CMK (cell line): ENCODE measurements at places on chromosomes 16 and 17.
A peak's percentile ranks its signal among the peaks of the same experiment; 100 is the strongest.

- no peak for DNase-seq
These were observed 1.9 kb downstream of the SLC16A3 start for GRCh38 chr17:82230609-82231311.

- no peak for DNase-seq
These were observed 151.9 kb downstream of the MSI2 start for GRCh38 chr17:57408071-57408811.

DNA sequence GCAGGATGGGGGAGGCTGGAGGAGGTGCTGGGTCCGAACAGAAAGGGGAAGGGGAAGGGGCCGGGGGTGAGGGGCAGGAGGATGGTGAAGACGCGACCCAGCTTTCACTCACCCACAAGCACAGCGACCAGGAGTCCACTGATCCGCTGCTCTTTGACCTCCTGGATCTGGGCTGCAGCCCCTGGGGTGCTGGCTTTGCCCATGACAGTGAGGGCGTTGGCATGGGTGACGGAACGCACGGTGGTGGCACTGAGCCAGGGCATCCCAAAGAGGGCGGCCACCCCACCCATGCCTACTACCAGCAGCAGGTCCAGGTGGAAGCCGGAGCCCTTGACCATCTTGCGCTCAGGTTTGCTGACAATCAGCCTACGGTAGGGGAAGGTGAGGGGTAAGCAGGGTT, 14.9 kb downstream of the SLC4A1 start:
- DNase-seq = no peak

DNA sequence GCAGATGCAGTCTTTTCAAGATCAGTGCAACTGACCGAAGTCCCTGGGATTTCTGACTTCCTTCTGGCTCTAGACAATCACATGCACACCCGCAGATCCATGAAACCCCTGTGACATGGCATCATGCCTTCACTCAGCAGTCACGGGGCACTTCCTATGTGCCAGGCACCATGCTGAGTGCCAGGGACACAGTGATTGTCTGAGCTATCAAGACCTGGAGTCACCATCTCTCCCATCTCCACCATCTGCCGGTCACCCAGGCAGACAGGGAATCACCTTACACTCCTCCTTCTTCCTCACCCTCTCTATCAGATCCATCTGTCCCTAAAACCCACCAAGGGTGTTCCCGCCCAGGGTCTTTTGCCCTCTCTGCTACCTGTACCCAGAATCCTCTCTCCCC, 5.3 kb downstream of the BEAN1 start:
- DNase-seq = no peak

- DNase-seq = no peak
These were observed 146.6 kb downstream of the IRF8 start for GRCh38 chr16:86045591-86045971.

- DNase-seq = no peak
These were observed 16.2 kb upstream of the STAT3 start for GRCh38 chr17:42404326-42405055.

DNA sequence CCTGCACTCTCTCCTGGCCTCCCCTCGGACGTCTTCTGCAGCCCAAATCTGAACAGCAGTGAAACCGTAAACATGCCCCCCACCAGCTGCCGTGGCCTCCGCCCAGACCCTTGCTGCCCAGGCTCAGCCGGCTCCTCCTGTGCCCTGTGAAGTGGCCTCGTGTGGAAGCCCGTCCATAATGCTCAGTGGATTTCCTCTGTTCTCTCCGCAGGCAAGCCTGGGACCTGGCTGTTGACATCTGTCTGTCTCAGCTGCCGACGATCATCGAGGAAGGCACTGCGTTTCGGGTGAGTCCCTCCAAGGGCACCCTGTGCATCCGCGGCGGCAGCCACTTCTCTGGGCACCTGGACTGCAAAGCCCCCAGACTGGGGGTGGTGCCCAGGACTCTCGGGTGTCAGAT, 153.9 kb upstream of the CHMP6 start:
- no peak for DNase-seq

DNA sequence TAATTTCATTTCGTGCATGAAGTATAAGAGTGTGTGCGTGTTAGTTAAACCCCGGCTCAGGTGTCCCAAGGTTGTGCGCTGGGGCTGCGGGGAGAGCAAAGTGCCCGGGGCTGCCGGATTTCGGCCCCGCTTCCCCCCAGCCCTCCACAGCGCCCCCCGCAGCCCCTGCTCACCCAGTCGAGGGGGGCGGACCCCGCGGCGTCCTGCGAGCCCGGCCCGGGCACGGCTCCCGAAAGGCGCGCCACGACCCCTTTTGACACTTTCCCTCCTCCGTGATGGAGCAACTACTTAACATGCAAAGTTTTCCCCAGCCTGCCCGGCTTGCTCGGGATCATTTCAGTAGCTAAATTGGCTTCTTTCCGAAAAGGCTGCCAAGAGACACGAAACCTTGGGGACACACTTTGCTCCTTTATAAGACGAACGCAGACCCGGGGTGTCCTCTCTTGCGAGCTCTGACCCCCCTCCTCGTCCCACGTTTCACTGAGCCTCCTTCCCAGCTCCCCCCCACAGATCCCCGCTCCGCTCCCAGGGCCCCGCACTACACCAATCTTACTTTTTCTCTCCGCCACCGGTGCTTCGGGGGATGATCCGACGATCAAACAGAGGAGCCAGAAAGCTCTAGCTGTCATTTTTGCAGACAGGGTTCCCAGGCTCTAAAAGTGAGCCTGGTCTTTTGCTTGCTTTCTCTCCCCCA, 552 bp downstream of the C17orf58 start:
- no peak for DNase-seq

GRCh38 chr16:72099377-72099818, 5.8 kb downstream of the DHX38 start:
- DNase-seq = peak; percentile 37

DNA sequence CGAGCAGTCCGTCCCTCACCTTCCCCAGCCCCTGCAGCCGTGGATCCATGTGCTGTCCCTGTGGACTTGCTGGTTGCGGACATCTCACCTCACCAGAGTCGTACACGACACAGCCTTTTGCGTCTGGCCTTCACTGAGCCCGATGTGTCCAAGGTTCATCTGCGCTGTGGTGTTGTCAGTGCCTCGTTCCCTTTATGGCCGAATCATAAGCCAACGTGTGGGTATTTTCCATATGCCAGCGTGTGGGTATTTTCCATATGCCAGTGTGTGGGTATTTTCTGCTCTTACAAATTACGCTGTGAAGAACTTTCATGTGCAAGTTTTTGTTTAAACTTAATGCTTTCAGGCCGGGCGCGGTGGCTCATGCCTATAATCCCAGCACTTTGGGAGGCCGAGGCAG, 31.6 kb downstream of the TBCD start:
- no peak for DNase-seq

- DNase-seq = no peak
These were observed 267.8 kb downstream of the FOXL1 start for GRCh38 chr16:86846136-86846535.

GRCh38 chr16:1012722-1013592, 31.4 kb downstream of the SOX8 start:
- no peak for DNase-seq

GRCh38 chr17:49216953-49217650, 6.6 kb downstream of the ABI3 start:
- peak; percentile 66 for DNase-seq

DNA sequence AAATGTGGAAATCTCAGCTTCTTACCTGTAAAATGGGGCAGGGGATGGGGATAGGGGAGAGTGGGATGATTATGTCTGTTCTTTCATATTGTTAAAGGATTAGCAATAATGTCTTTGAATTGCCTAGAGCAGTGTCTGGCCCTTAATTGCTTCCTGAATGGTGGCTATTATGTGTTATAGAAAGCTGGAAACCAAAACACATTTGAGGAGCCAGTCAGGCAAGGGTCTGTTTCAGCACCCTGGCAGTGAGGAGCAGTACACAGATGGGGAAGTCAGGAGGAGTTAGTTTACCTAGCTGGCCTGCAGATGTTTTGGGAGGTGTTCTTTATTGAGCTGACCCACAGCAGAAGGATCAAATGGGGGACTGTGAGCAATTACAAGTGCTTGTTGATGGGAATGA, 63.0 kb downstream of the NUP93 start:
- no peak for DNase-seq

- no peak for DNase-seq
These were observed 50.8 kb upstream of the MAF start for GRCh38 chr16:79651363-79651762.

DNA sequence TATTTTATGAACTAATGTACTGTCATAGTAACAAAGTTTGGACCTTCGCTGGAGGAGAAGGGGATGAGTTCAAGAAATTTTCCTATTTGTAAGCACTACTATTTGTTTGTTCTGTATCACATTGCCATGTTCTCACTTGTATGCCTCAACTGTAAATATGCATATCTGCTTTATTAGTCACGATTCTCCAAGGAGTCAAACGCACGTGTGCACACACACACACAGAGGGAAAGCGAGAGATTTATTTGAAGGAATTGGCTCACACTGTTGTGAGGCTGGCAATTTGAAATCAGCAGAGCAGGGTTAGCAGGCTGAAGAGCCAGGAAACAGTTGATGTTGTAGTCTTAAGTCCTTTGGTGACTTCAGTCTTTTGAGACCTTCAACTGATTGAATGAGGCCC, 24.9 kb upstream of the MYH2 start:
- DNase-seq = no peak

- DNase-seq = no peak
These were observed 12.7 kb downstream of the PHLPP2 start for GRCh38 chr16:71711789-71712188.

- DNase-seq = peak; percentile 81
These were observed 13.1 kb upstream of the PRR35 start for GRCh38 chr16:546909-547770.

GRCh38 chr17:67422897-67423296, 45.8 kb downstream of the PITPNC1 start:
- no peak for DNase-seq

DNA sequence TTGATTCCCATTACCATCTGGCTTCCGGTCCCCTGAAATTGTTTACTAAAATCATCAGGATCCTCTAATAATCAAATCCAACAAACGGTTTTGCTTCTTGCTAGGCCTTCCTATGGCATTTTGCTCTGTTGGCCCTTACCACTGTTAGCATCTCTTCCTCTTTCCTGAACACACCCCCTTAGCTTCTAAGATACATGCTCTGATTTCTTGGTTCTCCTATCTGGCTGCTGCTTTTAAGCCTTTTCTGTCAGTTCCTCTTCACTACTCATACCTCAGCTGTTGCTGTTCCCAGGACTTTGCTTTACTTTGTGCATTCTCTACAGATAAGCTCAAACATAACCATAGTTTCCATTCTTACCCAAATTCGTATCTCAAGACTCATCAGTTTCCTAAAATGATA, 11.4 kb downstream of the CAPNS2 start:
- DNase-seq = peak; percentile 5

GRCh38 chr17:76548378-76549214, 8.8 kb downstream of the PRCD start:
- no peak for DNase-seq

- DNase-seq = no peak
These were observed 90.2 kb downstream of the MRM1 start for GRCh38 chr17:36691606-36692005.

GRCh38 chr17:39108461-39109375, 42.7 kb downstream of the PLXDC1 start:
- DNase-seq = no peak

GRCh38 chr17:77606146-77606864, 352.2 kb upstream of the TNRC6C start:
- DNase-seq = no peak

GRCh38 chr16:63527404-63527803, 1491.2 kb upstream of the CDH8 start:
- DNase-seq = no peak

DNA sequence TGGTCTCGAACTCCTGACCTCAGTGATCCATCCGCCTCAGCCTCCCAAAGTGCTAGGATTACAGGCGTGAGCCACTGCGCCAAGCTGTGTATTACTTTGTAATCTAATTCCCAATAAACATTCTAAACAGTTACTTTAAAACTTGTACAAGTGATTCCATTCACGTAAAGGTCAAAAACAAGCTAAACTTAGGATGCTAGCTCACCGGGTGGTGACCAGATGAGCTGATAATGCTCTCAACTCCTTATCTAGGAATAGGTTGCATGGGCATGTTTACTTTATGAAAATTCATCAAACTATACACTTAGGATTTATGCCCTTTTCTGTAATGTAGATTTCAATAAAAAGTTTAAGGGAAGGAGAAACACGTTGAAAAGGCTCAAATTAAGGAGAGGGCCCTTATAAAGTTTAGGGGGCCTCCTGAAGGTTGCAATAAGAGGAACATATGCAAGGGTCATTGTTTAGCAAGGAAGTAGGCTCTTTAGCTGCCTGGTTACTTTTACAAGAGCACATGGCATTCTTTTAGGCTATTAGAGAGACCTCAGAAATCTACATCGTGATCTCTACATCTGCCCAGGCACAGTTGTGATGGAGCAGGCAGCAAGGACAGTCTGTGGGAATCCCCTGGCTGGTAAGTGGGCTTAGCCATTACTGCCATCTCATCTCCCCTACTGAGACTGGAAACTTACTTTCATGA, 13.3 kb downstream of the CDR2 start:
- no peak for DNase-seq

- no peak for DNase-seq
These were observed 18.9 kb downstream of the DNAH17 start for GRCh38 chr17:78558181-78558850.

DNA sequence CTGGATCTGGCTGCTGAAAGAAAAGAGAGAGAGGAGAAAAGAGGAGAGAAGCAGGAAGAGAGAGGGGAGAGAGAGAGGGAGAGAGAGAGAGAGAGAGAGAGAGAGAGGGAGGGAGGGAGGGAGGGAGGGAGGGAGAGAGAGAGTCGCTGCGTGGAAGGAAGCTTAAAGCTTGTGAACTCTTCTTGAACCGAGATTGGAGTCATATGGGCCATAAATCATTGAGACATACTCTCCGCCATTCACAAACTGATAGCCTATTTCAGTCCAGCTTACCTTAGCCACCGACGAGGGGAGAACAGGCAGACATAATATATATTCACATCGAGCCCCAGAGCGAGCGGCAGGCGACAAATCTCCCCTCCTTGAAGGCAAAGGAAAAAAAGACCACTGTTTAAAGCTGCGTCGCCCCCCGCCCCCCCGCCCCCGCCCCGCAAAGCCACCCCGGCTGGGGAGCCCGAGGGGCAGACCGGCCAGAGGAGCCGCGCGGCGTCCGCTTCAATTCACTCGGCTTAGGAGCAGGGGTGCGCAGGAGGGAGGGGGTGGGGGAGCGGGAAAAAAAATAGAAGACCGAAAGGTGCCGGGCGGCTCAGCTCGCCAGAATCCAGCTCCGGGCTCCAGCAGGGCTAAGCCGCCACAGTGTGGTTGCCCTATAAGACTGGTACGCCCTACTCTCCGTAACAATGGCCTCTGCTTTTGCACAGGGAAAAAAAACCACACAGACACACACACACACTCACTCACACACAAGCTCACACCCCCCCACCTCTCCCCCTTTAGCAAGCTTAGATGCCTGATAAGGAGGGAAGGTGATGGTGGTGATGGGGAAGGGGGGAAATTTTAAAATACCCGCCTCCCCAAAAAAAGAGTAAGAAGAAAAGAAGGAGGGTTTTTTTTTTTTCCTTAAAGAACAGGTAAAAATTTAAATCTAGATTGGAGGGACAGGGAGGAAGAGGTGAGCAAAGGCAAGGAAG, 10.6 kb upstream of the HOXB2 start:
- DNase-seq = no peak

GRCh38 chr17:50355336-50355700, 9.4 kb downstream of the XYLT2 start:
- no peak for DNase-seq
